ENCODE measurements at places on chromosomes 4 and X.

DNA sequence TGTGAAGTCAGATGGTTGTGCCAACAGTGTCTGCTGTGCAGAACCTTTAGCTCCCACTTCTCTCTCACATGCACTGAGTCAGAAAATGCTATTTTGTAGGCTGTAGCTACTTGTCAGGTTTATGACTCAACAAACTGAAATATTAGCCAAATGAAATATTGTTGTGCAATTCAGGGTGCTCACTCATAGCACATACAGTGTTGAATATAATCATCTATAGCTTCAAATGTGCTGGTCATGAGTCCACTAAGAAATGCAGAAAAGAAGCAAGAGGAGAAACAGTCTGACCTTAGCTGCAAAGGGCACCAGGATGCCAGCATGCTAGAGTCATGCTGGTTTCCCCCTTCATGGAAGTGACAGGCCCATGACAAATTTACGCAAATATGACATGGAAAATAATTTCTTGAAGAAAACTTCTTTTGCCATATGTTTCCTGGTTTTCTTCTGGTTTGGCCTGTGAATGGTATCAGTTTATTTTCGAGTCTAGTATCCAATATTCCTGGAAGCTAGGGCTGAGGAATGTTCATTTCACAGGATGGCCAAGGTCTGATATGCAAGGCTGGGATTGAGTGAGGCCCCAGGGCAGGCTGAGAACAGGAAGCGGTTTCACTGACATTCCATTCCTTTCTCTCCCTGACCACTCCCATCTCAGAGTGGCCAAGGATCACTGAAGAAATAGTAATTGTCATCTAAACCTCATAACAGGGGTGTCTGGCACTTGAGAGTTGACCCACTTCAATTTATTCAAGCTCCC, 10.3 kb upstream of the CXCL2 start:
- no peak for DNase-seq

- no peak for DNase-seq
Observed at GRCh38 chr4:122341886-122342285, 36.9 kb upstream of the ADAD1 start.

- DNase-seq, result no peak
Observed at GRCh38 chr4:1683261-1683735, 815 bp downstream of the FAM53A start.

- DNase-seq, result no peak
Observed at GRCh38 chr4:64539234-64539849, 130.1 kb upstream of the TECRL start.

GRCh38 chr4:66223068-66223703, 552.9 kb upstream of the EPHA5 start:
- no peak for DNase-seq

DNA sequence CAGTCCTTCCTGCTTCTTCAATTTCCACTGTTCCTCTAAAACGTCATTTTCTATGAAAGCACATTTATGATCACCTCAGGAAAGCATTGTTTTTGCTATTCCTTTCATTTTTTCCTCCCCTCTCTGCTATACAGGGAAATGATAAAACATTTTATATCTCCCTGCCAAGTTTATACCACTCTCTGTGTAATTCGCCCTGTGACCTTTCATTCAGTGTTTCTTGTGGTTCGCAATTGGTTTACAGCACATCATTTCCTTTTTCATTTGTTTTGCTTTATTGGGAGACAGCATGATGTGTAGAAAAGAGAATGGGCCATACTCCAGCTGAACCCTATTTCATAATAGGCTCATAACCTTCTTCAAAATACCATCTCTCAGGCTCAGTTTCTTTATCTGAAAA, 99.9 kb upstream of the RAPGEF2 start:
- DNase-seq, result no peak

- no peak for DNase-seq
Observed at GRCh38 chr4:98749206-98749605, 90.8 kb upstream of the TSPAN5 start.

- DNase-seq, result no peak
Observed at GRCh38 chr4:182447767-182448280, 204.6 kb downstream of the TENM3 start.

Data from activated CD4-positive, alpha-beta T cell treated with anti-CD3 and anti-CD28 coated beads for 24 hours (primary cell).